ENCODE measurements at places on chromosomes 16 and 17.

DNA sequence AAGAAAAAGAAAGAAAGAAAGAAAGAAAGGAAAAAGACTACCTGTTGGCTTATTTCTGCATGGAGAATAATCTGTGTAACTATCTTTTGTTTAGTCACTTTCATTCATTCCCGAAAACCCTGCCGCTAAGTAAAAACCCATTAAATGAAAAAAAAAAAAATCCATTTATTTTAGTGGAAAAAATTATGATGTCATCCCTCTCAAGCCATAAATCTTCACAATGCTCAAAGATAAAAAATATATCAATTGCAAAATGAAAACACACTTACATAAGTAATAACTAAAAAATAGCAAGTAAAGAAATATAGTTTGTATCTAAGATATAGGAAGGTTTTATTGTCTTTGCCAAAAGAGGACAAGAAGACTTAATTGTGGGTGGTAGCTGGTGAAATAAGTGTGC is 46.5 kb upstream of the CPPED1 start:
- DNase-seq, result no peak

DNA sequence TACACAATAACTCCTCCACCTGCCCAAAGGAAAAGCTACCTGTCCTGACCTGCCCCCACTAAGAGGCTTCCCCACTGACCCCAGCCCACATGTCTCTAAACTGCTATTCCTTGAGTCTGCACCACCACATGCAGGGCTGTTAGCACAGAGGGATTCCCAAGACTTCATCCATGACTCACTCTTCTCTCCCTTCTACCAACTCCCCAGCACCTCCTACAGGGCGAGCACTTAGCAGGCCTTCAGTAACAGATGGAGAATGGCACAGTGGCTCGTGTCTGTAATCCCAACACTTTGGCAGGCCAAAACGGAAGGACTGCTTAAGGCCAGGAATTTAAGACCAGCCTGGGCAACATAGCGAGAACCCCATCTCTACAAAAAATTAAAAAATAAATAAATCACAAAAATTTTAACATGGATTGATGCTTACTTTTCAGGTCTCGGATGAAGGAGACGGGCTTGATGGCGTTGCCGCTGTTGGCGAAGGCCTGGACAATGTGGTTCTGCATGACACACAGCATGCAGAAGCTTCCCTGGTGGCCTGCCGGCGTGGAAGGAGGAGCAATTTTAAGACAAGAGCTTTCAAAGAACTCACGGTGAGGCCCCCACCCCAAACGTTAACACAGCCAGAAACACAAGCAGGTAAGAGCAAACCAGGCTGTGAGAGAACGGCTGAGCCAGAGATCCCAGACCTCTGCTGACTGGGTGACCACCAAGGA is 12.0 kb downstream of the USP36 start:
- peak; percentile 53 for DNase-seq

- no peak for DNase-seq
Measured at GRCh38 chr17:74187761-74188160, 15.7 kb upstream of the RPL38 start.

DNA sequence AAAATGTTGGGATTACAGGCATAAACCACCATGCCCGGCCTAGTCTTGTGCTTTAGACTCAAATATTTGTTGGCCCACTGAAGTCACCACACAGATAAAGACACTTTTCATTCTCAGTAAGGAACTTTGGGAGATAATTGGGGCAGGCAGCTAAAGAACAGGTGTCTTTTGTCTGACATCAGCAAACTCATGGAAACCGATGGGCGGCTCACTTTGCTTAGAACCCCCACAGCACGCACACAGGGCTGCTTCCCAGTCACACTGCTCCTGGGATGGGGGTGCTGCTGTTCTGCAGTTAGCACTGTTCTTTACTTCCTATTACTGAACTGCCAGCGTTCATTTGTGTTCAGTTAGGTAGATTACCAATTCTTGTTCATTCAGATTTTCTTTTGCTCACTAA is 18.0 kb upstream of the BRCA1 start:
- DNase-seq, result no peak

DNA sequence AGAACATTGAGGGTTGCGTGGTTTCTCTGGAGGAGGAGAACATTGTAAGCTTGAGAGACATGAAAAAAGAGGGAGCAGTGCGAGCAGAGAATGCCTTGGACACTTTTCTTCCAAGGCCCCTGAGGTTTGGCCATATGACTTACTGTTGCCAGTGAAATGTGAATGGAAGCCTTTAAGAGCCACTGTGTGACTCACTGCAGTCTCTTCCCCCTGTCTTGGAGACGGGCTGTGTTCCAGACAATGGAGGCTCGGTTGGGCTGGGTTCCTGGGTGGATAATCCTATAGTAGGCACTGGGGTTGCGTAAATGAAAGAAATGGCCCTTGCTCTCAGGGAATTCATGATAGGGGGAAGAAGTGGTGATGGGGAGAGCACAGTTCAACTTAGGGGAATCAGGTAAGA is 75.5 kb downstream of the SHISA9 start:
- no peak for DNase-seq

DNA sequence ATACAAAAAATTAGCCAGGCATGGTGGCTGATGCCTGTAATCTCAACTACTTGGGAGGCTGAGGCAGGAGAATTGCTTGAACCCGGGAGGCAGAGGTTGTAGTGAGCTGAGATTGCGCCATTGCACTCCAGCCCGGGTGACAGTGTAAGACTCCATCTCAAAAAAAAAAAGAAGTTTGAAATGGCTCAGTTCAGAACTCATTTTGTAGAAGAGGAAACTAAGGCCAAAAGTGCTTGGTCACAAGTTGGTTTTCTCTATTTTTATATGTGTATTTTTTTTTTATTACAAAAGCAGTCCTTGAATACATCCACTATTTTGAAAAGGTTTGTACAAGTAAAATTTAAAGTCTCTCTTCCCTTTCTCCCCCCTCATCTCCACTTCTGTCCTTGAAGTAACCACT is 5.5 kb downstream of the TAC4 start:
- DNase-seq, result no peak

DNA sequence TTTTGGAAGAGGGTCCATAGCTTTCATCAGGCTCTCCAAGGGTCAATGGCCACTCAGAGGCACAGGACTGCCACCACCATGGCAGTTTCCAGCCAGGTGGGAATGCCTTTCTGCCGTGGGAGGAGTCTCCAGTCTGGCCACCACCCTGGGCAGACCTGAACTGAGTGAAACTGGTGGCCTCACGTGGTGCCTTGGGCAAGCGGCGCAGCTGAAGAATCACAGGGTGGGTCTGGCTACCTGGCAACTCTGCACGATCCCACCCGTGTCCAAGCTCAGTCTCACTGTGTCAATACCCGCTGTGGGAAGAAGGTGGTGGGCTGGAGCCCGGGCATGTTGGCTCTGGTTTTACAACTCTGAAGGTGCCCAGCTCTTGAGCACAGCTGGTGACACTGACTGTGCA is 31.8 kb downstream of the VAC14 start:
- no peak for DNase-seq

- no peak for DNase-seq
Measured at GRCh38 chr17:47291242-47291873, 32.4 kb upstream of the EFCAB13 start.
